ENCODE measurements at places on chromosomes 12 and 14. TPM values are rescaled to one million over a fixed set of nuclear protein-coding genes. Genes with fewer than 3 reads are reported as not detected.

- no peak for DNase-seq
Observed at GRCh38 chr12:82055391-82055790, 296.2 kb upstream of the PPFIA2 start.

- no peak for DNase-seq
Observed at GRCh38 chr12:63777340-63777739, 2.4 kb upstream of the RXYLT1 start.

DNA sequence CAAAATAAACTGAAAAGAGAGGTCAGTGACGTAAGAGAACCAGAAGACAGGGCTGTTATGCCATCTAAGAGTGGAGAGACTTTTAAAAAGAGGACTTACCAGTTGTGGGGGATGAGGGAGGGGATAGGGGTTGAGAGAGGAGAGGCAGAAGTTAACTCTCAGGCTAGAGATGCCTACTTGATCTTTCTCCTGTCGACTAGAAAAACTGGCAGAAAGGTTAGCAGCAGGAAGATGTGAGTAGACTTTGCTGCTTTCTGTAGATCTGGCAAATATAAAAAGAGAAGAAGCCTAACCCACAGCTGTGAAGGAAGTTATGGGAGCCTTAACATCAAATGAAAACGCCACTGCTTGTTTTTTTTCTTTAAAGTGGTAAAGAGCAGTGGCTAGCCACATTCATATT, 10.7 kb downstream of the CREBL2 start:
- no peak for DNase-seq

TSHR gene
- total RNA-seq = 0.22 TPM

- no peak for DNase-seq
Observed at GRCh38 chr14:94523265-94523664, 14.0 kb upstream of the SERPINA12 start.

ESPL1 gene
- total RNA-seq = 9.6 TPM

DNA sequence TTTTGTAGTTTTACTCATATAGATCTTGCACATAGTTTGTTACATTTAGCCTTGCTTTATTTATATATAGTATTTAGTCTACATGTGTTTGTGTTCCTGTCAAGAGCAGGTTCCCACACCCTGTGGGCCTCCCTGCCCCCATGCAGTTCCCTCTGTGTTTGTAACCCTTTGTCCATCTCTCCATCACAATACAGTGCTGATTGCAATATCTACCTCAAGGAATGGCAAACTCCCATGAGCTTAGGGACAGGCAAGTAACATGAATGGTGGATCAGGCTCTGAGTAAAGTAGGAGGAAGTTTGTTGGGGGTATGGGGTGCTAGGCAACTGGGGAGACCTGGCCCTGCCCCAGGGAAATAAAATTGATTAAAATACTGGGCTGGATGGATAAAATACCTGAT, 151.9 kb upstream of the MYL2 start:
- no peak for DNase-seq
